ENCODE measurements at places on chromosomes 13 and 19. TPM values are rescaled to one million over a fixed set of nuclear protein-coding genes. Genes with fewer than 3 reads are reported as not detected.

DNA sequence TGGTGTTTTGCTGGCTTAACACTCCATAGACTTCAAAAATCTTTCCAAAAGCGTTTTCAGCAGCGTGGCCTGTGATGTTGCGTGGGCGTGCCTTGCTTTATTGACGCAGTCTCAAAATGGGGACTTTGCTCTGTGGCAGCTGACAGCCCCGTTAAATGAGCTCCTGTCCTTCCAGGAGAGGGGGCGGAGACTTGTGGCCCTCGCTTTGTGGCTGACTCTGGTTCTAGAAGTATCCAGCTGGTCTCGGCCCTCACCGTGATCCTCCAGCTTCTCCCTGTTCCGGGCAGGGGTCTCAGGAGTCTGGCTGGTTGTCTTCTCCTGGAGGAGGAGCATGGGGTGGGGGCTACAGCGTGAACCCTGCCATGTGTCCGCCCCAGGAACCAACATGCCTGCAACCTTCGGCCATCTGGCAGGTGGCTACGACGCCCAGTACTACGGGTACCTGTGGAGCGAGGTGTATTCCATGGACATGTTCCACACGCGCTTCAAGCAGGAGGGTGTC, 8.4 kb upstream of the ZNF554 start:
- no peak for DNase-seq

DNA sequence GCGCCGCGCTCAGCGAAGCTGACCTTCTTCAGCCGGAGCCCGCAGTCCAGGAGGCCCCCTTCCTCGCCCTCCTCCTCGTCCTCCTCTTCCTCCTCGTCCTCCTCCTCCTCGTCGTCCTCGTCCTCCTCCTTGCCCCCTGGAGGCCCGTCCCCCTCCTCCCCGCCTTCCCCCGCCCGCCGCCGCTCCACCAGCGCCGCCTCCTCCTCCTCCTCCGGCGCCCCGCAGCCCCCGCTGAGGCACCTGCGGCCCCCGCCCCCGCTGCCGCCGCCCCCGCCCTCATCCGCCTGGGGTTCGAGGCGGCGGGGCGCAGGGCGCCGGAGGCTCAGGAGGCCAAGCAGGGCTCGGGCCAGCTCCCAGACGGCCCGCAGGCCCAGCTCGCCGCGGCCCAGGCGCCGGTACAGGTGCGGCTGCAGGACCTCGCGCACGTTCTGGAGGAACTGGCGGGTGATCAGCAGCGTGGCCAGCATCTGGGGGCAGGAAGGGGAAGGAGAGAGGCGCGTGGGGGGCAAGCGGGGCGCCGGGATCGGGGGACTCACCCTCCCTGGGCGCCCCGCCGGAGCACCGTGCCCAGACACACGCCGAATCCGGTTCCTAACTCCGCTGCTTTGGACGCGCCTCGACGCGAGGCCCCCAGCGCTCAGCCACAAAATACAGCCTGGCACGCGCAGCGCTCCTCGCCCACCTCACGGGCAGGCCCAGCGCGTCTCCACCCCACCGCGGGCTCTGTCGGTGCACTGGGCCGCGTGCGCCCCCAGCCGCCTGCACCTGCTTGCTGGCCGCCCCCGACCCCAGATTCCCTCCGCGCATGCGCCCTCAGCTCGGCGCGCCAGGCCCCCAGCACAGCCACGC, 5.9 kb downstream of the ANO8 start:
- no peak for DNase-seq

GRCh38 chr19:16330368-16330801, 5.8 kb downstream of the KLF2 start:
- no peak for DNase-seq

DNA sequence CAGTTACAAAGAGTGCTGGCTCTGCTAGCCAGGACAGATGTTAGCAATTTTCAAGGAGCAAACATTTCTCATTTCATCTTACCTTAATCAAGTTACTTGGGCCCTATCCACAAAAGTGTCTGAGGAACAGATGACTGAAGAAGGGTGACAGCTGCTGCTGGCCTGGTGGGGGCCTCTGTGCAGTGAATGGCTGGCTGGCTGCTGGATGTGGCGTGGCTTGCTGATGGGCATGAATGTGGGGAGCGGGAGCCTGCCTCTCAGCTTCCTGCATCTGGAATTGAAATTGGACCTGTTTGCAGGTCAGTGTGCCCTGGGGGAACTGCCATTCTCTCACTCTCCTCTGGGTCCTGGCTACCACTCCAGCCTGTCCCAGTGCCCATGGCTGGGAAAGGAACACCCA, 94.7 kb downstream of the RGCC start:
- no peak for DNase-seq

GRCh38 chr13:112569821-112570220, 18.1 kb downstream of the TUBGCP3 start:
- no peak for DNase-seq

- DNase-seq, result no peak
Observed at GRCh38 chr19:33227870-33228599, 2.4 kb upstream of the SLC7A10 start.

DNA sequence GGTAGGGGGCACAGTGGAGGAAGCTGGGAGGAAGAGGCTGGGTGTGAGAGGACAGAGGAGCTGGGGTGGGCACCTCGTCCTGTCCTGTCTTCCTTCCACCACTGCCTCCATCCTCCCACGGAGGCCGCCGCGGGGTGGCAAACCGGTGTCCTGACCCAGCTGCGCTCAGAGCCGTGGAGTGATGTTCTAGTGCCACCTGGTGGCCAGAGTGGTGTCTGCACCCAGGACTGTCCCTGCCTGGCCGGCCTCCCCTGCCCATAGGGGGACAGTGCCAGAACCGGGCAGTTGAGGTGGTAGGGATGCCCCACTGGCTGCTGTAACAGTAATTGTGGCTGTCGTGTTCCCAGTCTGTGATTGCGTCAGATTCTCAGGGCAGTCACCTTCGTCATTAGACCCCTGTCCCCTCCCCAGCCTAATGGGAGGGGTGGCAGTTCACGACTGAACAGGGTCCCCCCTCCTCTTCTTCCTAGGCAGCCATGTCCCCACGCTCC, 11.1 kb upstream of the ARRDC2 start:
- DNase-seq, result peak; percentile 96

DNA sequence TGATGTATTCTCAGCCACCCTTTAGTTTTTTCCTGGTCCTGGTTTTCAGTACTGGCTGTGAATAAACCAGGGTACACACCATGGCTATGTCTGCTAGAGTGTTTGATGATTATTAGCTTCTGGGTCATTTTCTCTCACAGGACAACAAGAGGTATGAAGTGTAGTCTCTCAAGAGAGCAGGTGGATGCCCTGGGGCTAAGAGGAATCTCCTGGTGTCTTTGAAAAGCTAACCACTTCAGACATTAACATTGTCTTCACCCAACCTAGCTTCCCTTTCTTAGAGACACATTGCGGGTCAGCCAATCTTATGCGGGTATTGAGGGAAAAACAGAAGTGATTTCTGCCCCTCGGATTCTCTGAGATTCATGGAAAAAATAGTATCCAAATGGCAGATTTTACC, 1.6 kb downstream of the ZNF730 start:
- no peak for DNase-seq

- DNase-seq, result no peak
Observed at GRCh38 chr13:33634546-33634982, 183.4 kb upstream of the RFC3 start.

- no peak for DNase-seq
Observed at GRCh38 chr19:31135841-31136240, 213.4 kb downstream of the TSHZ3 start.

- no peak for DNase-seq
Observed at GRCh38 chr19:13234518-13234917, 84.3 kb downstream of the IER2 start.

GRCh38 chr13:39244561-39245230, 206.4 kb downstream of the NHLRC3 start:
- no peak for DNase-seq

DNA sequence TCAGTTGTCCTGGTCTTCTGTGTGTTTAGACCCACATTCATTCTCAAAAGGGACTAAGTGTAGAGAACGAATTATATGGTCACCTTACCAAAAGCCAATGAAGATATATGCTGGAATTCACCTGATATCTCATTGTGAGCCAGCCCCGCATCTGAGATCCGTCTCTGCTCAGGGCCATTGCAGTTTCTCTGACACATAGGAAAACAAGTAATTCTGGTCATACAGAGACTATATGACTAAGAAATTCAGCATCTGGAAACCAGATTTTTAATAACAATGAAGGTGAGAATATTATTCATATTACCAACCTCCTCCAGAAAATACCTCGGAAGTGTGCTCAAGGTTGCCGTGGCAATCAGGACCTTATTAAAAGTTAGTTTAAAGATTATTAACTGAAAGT, 278.6 kb upstream of the EDNRB start:
- DNase-seq, result no peak

DNA sequence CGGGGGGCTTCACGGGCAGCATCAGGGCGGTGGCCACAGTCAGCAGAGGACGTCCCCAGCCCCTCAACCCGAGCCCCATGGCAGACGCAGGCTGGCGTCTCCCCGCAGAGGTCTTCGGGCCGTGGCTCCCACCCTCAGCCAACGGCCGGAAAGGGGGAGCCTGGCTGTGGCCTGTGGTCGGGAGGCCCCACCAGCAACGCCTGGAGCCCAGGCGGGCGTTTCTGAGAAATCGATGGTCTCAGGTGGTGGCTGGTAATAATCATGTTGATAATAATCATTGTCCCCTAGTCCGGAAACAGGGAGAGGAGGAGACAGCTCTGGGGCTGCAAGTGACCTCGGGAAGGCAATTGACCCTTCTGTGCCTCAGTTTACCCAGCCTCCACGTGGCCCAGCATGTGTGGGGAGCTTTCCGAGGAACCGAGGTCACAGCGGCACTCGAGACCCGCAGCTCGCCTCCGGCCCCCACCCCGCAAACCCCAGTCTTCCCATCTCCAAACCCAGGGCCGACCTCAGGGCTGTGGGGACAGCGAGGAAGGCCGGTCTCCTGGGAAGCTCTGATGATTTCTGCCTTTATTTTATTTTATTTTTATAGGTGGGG, at the start of gene PRSS57:
PRSS57 (minus strand) TSS at position 101 of the 598 bp plus-strand sequence; CDS start at position 79, 22 bp downstream.
- DNase-seq, result no peak

- no peak for DNase-seq
Observed at GRCh38 chr13:80939581-80939980, 598.7 kb upstream of the SPRY2 start.

DNA sequence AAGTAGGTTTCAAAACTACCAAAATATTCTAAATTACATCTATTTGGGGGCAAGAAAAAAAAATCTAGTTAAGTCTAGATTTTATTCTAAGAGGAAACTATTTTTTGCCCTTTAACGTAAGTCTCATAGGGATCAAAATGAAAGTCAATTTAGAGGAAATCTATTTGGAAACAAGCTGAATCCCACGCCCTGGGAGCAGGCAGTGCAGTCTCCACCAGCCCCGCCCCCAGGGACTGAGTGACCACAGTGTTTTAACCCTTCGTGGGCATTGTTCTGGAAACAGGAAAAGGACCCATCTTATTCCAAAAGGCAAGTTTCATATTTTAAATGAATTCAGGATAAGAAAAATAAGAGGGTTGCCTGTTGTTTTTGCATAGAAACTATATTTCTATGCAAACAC, 209.7 kb downstream of the SPRY2 start:
- DNase-seq, result no peak

DNA sequence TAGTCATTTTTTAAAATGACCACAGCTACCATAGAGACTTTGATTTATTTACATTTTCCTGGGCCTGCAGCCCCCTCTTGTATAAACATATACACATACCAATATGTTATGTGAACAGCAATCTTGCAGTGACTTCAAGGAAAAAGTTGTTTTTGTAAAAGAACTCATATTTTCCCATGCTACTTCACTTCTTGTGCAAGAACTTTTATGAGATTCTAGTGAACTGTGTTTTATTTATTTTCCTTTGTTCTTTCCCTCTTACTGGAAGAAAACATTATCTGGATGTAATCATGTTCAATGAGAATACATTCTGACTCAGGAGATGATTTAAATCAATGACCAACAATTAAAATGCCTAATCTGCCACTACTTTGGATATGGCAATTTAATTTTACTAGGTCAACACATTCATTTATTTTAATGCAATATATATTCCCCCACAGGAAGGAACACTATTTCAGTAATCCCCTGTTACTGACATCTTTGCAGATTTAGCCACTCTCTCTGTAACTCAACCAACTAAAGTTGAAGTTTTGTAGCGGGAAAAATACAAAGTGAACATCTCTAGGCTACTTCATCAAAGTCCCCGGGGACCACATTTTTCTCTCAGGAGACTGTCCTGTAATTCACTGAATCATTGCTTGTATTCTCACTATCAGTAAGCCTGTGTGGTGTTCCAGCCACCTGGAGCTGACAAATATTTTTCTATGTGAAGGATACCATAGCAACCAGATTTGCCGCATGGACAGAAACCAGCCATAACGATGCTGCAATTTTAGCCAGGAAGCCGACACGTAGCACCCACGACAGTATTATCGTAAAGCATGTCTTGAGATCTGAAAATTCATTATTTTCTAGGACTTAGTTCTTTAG, 90.5 kb downstream of the STARD13 start:
- DNase-seq, result no peak

DNA sequence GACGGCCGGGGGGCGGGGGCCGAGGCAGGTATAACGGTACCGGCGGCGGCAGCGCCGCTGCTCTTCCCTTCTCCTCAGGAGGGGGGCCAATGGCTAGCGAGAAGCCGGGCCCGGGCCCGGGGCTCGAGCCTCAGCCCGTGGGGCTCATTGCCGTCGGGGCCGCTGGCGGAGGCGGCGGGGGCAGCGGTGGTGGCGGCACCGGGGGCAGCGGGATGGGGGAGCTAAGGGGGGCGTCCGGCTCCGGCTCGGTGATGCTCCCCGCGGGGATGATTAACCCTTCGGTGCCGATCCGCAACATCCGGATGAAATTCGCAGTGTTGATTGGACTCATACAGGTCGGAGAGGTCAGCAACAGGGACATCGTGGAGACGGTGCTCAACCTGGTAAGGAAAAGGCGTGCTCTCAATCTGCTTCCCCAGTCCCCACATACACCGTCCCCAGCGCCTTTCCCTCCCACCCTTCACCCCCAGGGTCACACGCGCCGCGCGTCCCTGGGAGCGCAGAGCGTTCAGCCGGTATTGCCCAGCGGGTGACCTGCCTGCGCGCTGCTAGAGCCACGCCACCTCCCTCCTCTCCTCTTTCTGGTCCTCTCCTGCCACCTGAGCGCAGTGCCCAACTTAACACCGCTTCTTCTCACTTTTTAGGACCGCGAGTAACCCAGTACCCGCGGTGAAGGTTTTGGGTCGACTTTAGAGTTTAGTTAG, 814 bp downstream of the NBEA start:
- DNase-seq, result no peak

GRCh38 chr19:15381864-15382263, 2.3 kb upstream of the AKAP8 start:
- no peak for DNase-seq

Gene FGF9
- 0.50 TPM for total RNA-seq

Gene SLC25A41
- not detected for total RNA-seq

Gene ACER1
- total RNA-seq, result not detected

Gene GJA3
- not detected for total RNA-seq

Gene EXOC3L2
- total RNA-seq, result 3.6 TPM

Gene SLC35E1
- 39.7 TPM for total RNA-seq

Gene GPATCH1
- total RNA-seq, result 6.5 TPM

Gene CYSLTR2
- 0.83 TPM for total RNA-seq

Gene LILRA1
- total RNA-seq, result 2.0 TPM

Gene BEST2
- not detected for total RNA-seq

Gene CLEC11A
- 11.3 TPM for total RNA-seq

Gene MTRF1
- total RNA-seq, result 6.4 TPM

Gene FARSA
- total RNA-seq, result 33.6 TPM

Gene CYP2S1
- 3.0 TPM for total RNA-seq

Data from esophagus muscularis mucosa (tissue), 4 donors.